Activated naive CD4-positive, alpha-beta T cell treated with anti-CD3 and anti-CD28 coated beads, Interleukin-2, amount 50 U/mL, for 72 hours (primary cell): ENCODE measurements at places on chromosomes 4 and X.

DNA sequence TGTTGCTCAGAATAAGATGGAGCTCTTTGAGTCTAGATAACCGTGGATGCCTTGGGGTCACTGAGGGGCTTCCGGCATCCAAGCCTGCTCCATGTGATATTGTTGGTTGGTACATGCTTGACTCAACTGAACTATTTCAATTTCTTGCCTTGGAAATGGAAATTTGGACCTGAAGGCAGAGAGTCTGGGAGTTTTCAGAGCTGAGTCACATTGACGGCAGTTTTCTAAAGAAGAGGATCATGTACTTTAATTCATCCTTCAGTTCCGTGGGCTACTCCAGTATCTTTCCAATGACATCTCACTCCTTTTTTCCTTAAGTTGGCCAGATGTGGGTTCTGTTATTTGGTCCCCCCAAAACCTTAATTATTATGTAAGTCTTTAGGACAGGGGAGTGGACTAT is 100.5 kb downstream of the MFAP3L start:
- DNase-seq, result no peak

DNA sequence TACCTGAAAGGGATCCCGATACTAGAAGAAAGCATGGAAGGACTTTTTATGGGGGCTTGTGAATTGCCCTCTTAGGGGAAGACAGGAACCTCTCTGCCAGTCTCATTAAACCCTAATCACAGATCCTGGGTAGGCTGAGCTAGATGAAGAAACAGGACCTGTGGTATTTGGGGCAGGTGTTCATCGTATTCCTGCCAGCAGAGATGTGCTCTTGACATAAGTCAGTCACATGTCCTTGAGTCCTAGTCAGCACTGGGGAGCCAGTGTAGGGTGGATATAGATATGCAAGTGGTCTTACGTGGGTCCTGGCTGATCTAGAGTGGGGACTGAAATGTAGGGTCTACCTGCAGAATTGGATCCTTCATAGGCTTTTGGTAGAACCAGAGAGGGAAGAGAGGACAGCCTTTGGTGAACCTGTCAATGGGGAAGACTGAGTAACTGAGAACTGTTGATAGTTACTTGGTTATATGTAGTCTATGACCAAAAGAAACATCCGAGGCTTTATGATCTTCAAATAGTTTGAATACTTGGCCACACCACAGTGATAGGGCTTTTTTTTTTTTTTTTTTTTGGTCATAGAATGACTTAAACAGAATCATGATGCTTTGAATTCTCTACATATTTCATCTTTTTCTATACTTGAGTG is 63.5 kb upstream of the WDR1 start:
- no peak for DNase-seq

- no peak for DNase-seq
Observed at GRCh38 chr4:83174844-83175414, 60.4 kb upstream of the PLAC8 start.

DNA sequence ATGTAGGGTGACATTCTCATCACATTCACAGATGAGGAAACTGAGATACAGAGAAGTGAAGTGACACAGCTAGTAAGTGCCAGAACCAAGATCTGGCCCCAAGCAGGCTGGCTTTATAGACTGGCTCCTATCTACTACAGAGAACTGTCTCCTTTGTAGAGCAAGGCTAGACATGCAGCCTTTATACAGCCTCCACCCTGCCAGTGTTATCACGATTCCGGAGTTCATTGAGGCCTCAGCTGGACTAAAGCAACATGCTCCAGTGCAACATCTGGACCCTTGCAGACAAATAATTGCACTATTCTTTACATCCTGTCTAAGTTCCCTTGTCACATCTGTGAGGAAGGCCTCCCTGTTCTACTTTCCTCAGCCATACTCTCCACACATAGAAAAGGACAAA is 58.0 kb upstream of the XIAP start:
- DNase-seq, result no peak

- no peak for DNase-seq
Observed at GRCh38 chrX:74119016-74119910, 184.7 kb upstream of the ZCCHC13 start.

DNA sequence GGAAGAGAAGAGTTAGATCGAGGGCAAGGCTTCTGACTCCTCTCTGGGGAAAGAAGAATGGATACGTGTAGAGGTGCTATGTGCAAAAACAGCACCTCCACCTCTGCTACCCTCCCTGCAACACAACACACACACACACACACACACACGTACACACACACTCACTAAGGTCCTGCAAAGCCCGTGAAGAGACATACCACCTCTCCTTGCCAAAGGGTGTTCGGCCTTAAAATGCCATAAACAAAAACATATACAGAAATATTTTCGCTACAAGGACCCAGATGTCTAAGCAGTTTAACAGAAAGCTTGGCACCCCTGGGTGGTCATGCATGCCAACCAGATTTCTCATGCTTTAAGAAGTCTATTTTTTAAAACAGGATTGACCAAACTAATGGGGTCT is 1.5 kb downstream of the TIFA start:
- no peak for DNase-seq

DNA sequence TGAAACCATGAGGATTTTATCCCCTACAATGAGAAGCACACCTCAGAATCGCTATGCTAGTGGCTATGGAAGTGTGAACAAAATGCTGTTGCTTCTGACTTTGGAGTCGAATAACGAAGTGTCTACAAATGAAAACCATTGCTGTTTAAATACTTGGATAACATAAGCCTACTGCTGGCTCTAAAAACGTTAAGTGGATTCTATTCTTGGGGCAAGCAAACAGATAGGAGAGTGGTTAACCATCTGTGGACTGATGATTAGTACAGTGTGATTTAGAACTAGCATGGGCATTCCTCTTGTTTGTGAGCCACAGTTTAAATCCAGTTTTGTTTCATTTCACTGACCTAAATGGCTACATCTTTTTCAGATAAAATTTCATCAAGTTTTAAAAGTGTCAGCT is 109.7 kb upstream of the PNPLA4 start:
- no peak for DNase-seq
